ENCODE measurements at places on chromosomes 5 and 9.

DNA sequence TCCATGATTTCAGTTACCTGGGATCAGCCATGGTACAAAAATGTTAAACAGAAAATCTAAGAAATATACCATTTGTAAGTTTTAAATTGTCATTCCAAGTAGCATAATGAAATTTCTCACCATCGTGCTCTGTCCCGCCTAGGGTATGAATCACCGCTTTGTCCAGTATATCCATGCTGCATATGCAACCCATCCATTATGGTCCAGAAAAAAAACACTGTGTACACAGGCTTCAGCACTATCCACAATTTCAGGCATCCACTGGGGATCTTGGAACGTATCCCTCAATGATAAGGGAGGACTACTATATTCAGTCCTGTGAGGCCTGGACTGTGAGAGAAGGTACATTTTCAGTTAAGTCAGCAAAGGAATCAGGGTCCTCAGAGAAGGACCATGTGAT, 37.6 kb upstream of the HNRNPA0 start:
- DNase-seq = no peak

GRCh38 chr9:27337236-27337635, 40.3 kb upstream of the EQTN start:
- DNase-seq = no peak

- DNase-seq = no peak
These were observed 989.8 kb downstream of the TLE1 start for GRCh38 chr9:80699511-80699998.

- DNase-seq = no peak
These were observed 47.0 kb downstream of the OLFM1 start for GRCh38 chr9:135134268-135135022.

DNA sequence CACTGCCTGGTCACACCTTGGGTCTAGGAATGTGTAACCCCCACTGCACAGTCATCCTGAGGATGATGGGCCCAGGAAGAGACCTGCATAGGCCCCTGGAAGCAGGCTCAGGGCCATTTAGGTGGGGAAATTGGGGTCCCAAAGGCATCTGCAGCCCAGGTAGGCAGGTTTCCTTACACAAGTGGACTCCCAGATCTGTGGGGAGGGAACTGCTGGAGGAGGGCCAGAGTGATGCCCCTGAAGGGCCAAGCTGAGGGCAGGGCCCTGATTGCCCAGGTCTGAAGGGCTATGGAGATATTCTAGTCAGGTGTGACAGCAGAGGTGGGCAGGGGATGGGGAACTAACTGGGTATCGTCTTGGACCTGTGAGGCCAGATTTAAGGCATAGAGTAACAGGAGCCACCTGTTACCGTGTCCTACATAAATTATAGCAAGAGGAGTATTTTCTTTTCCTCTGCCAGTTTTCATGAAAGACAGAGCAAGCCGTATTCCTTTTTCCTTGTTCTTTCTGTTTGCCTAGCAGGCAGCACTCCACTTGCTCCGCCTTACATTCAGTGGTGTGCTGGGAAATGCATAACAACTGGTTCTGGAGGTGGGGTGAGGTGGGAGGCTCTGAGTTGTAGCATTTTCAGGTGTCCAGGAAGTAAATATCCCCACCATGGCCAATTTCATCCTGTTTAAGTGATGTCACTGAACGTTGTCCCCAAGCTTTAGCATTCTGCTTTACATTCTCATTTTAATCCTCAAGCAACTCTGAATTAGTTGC, 41.3 kb downstream of the PPARGC1B start:
- no peak for DNase-seq

DNA sequence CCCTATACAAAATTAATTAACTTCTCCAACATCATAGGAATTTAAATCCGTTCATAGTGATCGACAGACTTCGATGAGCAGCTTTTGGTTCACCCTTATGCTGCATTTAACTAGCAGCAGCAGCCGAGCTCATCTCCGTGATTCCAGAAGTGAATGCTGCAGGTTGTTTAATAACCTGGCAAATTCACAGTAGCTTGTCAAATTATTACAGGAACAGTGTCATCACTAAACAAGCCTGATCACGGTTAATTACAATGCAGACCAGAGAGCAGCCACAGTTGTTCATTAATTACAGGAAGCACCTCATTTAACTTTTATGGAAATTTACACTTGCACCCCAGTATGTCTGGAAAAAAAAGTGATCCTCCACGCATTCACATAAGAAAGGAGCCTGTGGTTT, 188.2 kb downstream of the BNC2 start:
- no peak for DNase-seq

DNA sequence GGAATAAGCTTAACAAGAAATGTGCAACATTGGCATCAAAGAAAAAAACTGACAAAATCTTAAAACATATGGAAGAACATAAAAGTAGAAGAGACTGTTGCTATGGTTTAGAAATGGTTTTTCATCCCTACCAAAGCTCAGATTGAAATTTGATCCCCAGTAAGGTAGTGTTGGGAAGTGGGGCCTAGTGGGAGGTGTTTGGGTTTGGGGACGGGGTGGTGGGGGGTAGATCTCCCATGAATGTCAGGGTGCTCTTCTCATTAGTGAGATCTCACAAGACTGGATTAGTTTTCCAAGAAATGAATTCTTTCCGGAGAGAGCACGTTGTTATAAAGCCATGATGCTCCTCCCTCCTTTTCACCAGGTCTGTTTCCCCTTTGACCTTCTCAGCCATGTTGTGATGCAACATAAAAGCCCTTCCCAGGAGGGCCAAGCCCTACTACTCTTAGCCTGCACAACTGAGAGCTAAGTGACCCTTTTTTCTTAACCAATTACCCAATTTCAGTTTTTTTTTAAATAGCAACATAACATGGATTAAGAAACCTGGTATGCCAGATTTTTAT, 10.6 kb downstream of the TMEM167A start:
- no peak for DNase-seq

GRCh38 chr9:16705111-16705604, 165.3 kb downstream of the BNC2 start:
- no peak for DNase-seq

- DNase-seq = no peak
These were observed 7.4 kb downstream of the NFIL3 start for GRCh38 chr9:91416096-91416712.

DNA sequence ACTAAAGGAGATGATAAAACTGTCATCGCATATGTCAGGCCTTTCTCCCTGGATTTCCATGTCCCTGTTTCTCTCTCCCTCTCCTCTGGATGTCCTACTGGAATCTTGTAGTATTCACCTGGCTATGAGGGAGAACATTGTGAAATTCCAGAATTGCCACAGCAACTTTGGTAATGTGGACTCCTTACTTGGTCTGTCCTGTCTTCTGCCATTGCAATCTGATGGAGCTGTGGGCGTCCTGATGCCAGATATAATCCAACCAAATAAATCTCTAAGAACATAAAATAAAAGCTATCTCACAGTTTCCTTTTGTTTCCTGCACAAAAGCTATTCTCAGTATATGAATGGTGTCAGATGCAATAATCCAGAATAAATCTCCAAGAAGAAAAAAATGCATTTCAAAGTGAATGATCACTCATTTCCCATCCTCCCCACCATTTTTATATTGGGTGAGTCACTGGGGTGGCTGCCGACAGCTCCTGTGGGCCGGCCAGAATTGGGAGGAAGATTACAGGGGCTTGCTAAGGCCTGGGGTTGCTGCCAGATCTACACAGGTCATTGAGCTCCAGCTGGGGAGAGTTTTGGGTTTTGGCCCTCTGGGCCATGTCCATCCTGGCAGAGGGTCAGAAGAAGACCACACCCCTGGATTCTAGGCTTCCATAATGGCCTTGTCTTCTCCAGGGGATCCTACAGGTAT, 160.7 kb upstream of the PITX1 start:
- no peak for DNase-seq

DNA sequence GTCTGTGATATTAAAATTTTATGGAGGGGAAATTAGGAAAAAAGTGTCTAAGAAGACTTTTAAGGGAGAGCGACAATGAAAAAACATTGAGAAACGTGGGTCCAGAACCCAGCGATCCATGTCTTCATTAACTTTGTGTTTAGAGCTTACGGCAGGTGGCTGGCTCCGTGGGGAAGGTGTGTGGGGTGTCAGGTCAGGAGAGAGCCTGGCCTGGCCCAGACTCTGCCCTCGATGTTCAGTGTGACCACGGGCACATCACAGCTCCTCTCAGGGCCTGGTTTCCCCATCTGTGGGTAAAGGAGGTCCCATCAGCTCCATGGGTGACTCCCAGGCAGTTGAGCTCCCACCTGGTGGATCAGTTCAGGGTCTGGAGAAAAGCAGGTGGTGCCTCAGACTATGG, 22.1 kb downstream of the DAB2IP start:
- DNase-seq = no peak

DNA sequence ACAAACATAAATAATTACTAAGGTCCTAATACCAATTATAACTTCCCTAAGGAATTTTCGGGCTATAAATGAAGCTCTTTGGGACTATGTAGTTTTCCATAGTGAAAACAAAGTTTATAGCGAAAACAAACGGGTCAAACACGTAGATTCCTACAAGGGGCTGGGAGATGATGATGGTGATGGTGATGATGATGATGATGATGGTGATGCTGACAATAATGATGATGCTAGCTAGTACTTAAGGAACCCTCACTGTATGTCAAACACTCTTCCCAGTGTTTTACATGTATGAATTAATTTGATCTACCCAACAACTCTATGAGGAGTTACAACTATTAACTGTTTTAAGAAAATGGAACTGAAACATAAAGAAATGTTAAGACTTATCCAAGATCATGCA, 63.7 kb upstream of the PIK3R1 start:
- no peak for DNase-seq

- DNase-seq = no peak
These were observed 30.3 kb downstream of the SARDH start for GRCh38 chr9:133707763-133708245.

DNA sequence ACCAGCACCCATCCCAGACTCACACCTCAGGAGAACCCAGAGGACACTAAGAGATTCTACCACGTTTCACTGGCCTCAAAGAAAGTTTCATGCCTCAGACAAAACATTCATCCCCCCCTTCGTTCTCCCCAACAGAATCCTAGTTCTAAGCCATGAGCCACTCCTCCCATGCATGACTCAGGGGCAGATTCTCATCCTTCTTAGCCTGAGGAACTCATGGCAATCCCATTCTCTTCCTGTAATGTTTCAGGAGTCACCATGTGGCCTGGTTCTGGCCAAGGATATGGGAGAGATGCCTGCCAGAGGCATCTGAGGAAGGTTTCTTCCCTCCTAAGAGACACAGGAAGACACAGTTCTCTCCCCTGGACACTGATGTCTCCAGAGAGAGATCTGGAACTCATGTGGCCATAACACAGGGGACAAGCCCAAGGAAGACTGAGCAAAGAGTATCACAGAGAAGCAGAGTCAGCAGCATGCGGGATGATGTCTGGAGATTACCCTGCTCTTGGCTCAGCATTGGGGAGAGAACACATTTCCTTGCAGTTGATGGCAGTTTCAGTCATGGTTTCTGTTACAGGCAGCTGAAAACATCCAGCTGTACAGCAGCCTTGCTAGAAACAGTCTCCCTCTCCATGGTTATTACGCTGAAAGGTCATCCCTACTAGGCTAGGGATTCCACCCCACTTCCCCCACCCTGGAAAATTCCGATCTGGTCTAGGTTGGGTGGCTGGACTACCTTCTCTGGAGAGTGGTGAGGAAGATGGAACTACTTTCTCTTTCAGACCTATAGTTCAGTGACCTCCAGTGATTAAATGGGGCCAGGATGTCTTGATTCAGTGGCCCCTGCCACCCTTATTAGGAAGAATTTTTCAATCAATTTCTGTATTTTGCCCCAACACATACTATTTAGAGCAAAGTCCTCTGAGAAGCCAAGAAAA, 115.4 kb downstream of the ZNF608 start:
- DNase-seq = no peak

- no peak for DNase-seq
These were observed 92.5 kb downstream of the TLE1 start for GRCh38 chr9:81596679-81597418.

DNA sequence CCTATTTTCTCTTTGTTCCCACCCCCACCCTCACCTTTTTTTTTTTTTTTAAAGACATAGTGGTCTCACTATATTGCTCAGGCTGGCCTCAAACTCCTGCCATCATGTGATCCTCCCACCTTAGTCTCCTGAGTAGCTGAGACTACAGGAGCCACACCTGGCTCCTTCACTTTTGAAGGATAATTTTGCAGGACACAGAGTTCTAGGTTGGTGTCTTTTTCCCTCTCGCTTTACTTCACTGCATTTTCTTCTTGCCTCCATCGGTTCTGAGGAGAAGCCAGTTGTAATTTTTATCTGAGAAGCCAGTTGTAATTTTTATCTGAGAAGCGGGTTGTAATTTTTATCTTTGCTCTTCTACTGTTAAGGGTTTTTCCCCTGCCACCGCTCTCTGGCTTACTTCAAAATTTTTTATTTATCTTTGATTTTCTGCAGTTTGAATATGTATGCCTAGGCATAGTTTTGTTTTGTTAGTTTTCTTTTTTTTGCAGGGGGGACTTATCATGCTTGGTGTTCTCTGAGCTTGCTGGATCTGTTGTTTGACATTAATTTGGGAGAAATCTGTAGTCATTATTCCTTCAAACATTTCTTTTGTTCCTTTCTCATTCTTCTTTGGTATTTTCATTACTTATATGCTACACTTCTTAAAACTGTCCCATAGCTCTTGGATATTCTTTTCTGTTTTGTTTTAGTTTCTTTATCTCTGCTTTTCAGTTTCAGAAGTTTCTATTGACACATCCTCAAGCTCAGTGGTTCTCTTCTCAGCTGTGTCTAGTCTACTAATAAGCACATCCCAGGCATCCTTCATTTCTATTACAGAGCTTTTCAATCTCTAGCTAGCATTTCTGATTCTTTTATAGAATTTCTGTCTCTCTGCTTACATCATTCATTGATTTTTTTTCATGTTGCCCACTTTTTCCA, 148.2 kb upstream of the CHD1 start:
- DNase-seq = no peak

DNA sequence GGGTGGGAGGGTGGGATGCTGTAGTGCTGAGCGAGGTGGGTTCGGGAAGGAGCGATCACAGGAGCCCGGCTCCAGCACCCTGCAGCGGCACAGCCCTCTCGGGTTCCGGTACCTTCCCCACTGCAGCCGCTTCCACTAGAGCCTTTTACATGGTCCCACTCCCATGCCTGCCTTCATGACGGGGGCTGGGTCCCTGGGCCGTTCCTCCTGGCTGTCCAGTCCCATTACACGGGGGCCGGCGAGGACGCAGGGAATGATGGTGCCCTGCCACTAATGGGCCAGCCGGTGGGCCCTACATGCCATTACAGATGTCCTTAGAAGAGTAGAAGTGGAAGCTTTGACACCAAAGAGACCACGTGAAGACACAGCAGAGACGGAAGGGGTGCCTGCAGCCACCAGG, 104.6 kb upstream of the PPP1R26 start:
- DNase-seq = no peak
